ENCODE measurements at places on chromosomes 5 and 9. TPM values are rescaled to one million over a fixed set of nuclear protein-coding genes. Genes with fewer than 3 reads are reported as not detected.
A peak's percentile ranks its signal among the peaks of the same experiment; 100 is the strongest.

The SLC34A1 gene
- not detected for total RNA-seq

The PCDHA7 gene
- 1.3 TPM for total RNA-seq

The ADCY2 gene
- total RNA-seq: 11.2 TPM

The GIN1 gene
- total RNA-seq: 8.8 TPM

DNA sequence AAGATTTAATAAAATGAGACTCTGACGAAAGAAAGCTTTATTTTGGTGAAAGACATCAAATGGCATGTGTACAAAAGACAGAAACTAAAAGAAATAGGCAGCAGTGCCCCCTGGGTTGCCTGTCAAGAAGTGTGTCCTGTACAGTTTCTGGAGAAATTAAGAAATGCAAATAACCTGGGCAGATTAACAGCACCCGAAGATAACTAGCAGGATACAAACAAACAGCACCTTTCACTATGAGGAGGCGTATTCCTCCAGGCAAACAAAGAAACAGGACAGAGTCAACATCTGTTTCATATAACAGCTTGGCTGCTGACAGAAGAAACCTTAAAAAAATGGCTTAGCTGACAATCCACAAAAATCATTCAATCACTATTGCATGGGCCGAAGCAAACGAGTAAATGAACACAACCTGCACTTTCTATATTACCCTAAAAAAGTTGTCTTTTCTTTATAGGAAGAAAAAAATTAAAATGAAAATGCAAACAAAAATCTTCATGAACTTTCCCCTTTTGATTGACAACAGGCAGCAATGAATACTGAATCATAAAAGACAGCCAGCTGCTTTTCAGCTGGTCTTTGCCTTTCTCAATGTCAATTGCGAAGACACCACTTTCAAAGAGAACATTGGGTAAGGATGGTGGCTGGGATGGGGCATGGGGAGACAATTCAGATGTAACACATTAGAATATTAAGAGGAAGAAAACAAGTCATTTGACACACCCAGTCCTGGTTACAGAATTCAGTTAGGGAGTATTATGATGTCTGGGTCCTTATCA, 162.1 kb downstream of the ARL15 start:
- H3K27me3 ChIP-seq: no peaks in the 10 kb centered on the region
- no peak overlapping the region for H3K4me3 ChIP-seq
- peaks cover 17% of the 10 kb centered on the region for H3K4me1 ChIP-seq
- H3K36me3 ChIP-seq: no peaks in the 10 kb centered on the region
- no peak overlapping the region for H3K27ac ChIP-seq

DNA sequence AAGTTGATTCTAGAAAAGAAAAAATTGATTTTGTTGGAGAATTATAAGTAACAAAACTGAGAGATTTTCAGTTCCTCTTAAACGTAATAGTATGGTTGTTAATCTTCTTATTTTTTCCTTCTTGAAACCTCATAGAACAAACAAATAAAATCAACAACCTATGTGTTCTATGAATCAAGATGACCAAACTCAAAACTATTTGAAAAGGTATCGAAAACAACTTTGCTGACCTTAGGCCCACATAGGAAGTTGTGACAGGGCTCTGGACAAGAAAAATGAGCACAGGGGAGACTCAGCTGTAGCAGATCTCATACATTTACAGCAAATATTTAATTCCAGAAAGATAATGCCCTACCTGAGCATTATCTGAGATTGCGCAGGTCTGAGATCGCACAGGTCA, 169.4 kb upstream of the CCNH start:
- no peak for DNase-seq
- no peak overlapping the region for H3K4me3 ChIP-seq
- no peak overlapping the region for H3K27ac ChIP-seq
- H3K27me3 ChIP-seq: no peaks in the 10 kb centered on the region
- no peaks in the 10 kb centered on the region for H3K36me3 ChIP-seq
- H3K4me1 ChIP-seq: no peaks in the 10 kb centered on the region

DNA sequence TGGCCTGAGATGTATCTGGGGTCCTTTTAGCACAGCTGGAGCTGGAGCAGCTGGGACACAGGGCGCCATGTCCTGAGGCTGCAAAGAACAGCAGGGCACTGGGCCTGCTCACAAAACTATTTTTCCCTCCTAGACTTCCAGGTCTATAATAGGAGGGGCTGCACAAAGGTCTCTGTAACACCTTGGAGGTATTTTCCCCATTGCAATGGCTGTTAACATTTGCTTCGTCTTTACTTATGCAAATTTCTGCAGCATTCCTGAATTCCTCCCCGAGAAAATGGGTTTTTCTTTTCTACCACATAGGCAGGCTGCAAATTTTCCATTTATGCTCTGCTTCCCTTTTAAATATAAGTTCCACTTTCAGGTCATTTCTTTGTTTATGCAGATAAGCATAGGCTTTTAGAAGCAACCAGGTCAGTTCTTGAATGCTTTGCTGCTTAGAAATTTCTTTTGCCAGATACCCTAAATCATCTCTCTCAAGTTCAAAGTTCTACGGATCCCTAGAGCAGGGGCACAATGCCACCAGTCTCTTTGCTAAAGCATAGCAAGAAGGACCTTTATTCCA, 130.8 kb downstream of the PCSK1 start:
- H3K27ac ChIP-seq: no peak overlapping the region
- DNase-seq: no peak
- no peaks in the 10 kb centered on the region for H3K4me1 ChIP-seq
- no peak overlapping the region for H3K4me3 ChIP-seq
- no peaks in the 10 kb centered on the region for H3K36me3 ChIP-seq
- H3K27me3 ChIP-seq: no peaks in the 10 kb centered on the region

DNA sequence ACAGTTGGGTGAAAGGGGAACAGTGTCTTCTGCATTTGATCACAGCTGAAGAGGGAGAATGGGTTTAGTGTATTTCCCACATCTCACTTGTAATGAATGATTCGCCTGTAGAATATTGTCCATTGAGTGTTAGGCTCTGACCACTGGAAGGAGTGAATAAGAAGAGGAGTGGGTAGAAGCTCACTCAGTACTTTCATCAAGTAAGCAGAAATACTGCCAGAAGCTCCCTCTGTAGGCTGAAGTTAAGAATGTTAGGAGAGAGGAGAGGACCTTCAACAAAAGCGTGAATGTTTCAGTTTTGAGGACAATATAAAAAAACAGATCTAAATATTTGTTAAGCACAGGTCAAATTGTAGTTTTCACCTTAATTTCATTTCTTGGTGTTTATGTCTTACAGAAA, 27.5 kb downstream of the FSD1L start:
- peaks cover 6% of the 10 kb centered on the region for H3K36me3 ChIP-seq
- no peaks in the 10 kb centered on the region for H3K27me3 ChIP-seq
- H3K4me1 ChIP-seq: no peaks in the 10 kb centered on the region
- H3K4me3 ChIP-seq: no peak overlapping the region

DNA sequence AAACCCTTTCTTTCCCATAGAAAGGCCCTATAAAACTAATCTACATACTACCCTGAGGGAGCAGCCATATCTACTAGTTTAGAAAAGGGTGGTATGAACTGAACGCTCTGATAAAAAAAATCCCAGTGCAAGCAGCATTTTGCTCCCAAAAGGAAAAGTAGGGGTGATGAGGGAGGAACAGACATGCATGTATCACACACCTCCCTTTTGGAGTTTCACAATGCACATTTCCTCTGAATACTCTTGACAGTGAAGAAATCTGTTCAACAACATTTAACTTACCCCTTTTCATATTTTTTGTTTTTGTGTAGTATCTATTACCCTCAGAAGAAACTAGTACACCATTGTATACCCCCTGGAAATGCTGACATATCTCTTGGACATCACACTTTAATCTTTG, 411.4 kb downstream of the MAT2B start:
- H3K36me3 ChIP-seq: no peaks in the 10 kb centered on the region
- H3K27ac ChIP-seq: peak overlapping the region; percentile 29
- no peak for DNase-seq
- H3K27me3 ChIP-seq: no peaks in the 10 kb centered on the region

DNA sequence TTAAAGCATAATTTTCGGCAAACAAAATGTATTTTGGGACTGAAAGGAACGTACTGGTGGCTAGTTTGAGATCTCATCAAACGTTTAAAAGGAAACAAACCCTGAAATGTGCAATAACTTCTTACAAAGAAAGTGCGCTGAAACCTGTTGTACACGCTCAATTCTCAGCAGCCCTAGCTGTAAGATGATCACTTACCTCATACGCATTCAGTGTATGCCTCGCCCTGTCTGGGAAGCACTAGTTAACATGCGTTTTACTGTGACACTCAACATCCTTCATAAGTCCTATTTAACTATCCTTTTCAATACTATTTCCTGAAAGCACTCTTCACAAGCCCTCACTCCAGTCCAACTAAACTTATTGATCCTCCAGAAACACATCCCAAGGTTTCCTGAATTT, 485.0 kb upstream of the EDIL3 start:
- no peaks in the 10 kb centered on the region for H3K36me3 ChIP-seq
- H3K27me3 ChIP-seq: no peaks in the 10 kb centered on the region
- no peak overlapping the region for H3K4me3 ChIP-seq
- no peak overlapping the region for H3K27ac ChIP-seq

DNA sequence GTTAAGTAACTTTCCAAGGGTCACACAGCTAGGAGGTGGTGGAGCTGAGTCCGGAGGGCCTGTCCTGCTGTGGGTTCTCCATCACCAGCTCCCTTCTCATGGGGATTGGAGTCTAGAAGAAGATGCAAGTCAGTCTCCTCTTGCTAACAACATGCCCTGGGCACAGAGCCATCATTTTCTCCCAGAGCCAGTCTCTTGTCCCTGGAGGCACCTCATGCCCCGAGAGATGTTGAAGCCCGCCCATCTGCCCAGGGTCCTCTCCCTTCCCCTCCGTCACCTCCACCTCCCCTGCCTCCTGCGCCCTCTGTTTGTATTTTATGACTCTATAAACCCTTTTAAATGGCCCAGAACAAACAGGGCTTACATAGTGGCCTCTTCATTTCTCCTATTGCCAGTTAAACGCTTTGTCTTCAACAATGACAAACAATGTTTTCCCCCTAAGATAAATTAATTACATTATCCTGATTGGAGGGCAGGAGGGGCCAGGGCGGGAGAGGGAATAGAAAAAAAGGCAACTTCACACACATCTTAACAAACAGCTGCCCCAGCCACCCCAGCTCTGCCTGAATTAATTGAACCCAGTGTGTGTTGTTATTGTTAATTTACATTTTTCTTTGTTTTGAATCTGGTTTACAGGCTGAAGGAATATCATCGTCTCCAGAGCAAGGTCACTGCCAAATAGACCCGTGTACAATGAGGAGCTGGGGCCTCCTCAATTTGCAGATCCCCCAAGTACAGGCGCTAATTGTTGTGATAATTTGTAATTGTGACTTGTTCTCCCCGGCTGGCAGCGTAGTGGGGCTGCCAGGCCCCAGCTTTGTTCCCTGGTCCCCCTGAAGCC, 55.8 kb downstream of the ASS1 start:
- H3K4me1 ChIP-seq: no peaks in the 10 kb centered on the region
- no peaks in the 10 kb centered on the region for H3K27me3 ChIP-seq
- no peak for DNase-seq
- H3K36me3 ChIP-seq: peaks cover 27% of the 10 kb centered on the region

DNA sequence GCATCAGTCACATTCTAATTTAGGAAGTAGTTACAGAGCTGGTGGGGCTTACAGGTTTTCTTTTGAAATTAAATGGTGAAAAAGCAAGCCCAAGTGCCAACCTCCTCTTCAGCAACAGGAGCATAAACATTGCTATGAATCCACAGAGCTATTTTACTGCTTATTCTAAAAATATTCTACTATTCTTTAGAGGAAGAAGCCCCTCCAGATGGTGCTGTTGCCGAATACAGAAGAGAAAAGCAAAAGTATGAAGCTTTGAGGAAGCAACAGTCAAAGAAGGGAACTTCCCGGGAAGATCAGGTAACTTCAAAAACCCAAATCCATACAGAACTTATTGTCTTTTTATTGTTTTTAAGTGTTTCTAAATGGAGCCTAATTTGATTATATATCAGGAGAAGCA, 202.8 kb downstream of the CWC27 start:
- no peaks in the 10 kb centered on the region for H3K27me3 ChIP-seq
- no peaks in the 10 kb centered on the region for H3K4me1 ChIP-seq
- no peak overlapping the region for H3K4me3 ChIP-seq

DNA sequence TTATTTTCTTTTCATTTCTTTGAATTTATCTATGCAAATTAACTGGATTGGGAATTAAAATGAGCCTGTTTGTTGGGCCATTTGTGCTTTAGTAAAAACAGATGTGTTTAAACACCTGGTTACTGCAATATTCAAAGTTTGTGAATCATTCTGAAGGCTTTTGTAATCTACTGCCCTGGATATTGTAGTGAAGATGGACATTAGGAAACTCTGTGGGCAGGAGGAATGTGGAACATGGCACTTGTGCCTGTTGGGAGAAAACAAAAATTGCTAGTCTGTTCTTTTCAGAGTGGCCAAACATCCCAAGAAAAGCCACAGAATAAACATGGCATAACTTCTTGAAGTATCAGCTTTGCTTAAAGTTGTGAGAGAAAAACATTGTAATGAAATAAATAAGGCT, 40.8 kb downstream of the CHSY3 start:
- no peak overlapping the region for H3K27ac ChIP-seq
- H3K4me1 ChIP-seq: no peaks in the 10 kb centered on the region
- H3K27me3 ChIP-seq: no peaks in the 10 kb centered on the region
- H3K36me3 ChIP-seq: no peaks in the 10 kb centered on the region

- H3K27me3 ChIP-seq: no peaks in the 10 kb centered on the region
- H3K4me3 ChIP-seq: no peak overlapping the region
- H3K27ac ChIP-seq: no peak overlapping the region
- no peaks in the 10 kb centered on the region for H3K36me3 ChIP-seq
- DNase-seq: no peak
These were observed 36.9 kb upstream of the ANKRD55 start for GRCh38 chr5:56270058-56270457.

GRCh38 chr5:16776611-16777251, 159.4 kb downstream of the MYO10 start:
- H3K27ac ChIP-seq: no peak overlapping the region
- DNase-seq: peak; percentile 20
- no peaks in the 10 kb centered on the region for H3K4me1 ChIP-seq
- no peaks in the 10 kb centered on the region for H3K36me3 ChIP-seq
- H3K4me3 ChIP-seq: no peak overlapping the region
- H3K27me3 ChIP-seq: no peaks in the 10 kb centered on the region

DNA sequence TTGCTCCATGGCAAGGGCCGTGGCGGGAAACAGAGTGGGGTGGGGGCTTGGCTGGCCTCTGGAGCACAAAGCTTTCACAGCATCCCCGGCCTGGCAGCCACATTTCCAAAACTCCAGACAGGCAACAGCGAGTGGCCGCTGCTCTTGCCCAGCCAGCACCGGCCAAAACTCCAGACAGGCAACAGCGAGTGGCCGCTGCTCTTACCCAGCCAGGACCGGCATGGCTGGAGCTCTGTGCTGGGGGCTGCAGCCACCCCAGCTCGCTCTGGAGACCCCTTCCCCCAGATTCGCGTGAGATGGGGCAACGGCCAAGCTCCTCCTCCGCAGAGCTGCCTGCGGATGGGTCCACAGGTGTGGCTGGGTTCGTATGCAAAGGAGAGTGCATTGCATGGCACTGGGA, 98.5 kb downstream of the COL5A1 start:
- H3K4me3 ChIP-seq: no peak overlapping the region
- H3K27me3 ChIP-seq: no peaks in the 10 kb centered on the region
- H3K4me1 ChIP-seq: peaks cover 22% of the 10 kb centered on the region
- peaks cover 93% of the 10 kb centered on the region for H3K36me3 ChIP-seq

All from tibial nerve (tissue), 4 donors.